Renal pelvis (tissue), 12 donors: ENCODE measurements at places on chromosomes 7 and 10. TPM values are rescaled to one million over a fixed set of nuclear protein-coding genes. Genes with fewer than 3 reads are reported as not detected.

- DNase-seq, result no peak
These were observed 124.0 kb upstream of the SAMD8 start for GRCh38 chr10:74987339-74988053.

DNA sequence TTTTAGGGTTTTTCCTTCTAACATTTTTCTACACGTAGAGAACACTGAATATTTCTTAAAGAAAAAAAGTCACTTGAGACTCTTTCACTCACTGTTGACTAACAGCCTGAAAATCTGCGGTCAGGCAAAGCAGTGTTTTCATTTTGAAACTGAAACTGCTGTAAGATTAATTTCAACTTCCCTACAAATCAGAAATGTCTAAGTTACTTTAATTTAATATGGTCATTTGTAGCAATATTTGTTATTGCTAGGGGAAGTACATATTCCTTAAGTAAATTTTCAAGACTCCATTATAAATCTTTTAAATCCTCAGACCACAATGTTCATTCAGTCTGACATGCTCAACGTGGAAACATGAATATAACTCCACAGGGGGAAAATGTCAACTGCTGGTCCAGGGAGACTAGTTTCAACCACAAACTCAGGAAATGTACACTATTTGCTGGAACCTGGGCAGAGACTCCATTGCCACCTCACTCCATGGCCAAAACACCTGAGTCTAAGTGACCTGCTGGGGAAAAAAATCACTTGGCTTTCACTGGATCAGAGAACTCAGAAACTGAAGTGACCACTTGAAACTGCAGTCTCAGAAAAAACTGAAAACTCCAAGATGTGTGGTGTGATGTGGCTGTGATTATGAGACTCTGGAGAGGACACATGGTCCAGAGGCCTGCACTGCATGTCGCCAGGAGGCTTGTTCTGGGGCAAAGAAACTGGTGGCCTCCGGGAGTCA is 161.2 kb downstream of the TAX1BP1 start:
- DNase-seq, result no peak

The AMPH gene
- 17.1 TPM for polyA plus RNA-seq

DNA sequence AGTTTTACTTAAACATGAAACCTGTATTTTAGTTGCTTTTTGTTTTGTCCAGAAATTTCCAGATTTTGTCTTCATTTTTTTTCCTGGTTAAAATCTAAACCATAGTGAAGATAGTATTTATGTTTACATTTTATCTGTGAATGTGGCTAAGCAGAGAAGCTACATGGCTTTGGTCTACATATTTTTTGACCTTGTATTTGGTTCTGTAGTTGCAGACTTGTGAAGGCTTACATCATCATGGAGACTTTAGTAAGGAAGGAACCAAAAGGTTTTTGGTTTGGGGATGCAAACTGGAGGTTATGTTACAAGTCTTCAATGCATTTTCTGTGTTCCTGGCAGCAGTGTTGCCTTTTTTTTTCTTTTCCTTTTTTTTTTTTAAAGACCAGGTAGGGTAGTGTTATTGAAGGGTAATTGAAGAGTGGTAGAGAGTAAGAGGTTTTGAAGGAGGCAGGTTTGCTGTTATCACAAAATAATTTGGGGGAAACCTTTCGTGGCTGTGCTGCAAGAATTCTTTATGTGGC is 30.9 kb upstream of the VDAC2 start:
- no peak for DNase-seq

- DNase-seq, result no peak
These were observed 175.3 kb upstream of the RHEB start for GRCh38 chr7:151694828-151695580.

- DNase-seq, result no peak
These were observed 52.2 kb downstream of the R3HCC1L start for GRCh38 chr10:98186681-98187080.

The SVOPL gene
- 3.6 TPM for polyA plus RNA-seq

GRCh38 chr10:115514895-115515294 is 421.7 kb downstream of the ATRNL1 start:
- no peak for DNase-seq

DNA sequence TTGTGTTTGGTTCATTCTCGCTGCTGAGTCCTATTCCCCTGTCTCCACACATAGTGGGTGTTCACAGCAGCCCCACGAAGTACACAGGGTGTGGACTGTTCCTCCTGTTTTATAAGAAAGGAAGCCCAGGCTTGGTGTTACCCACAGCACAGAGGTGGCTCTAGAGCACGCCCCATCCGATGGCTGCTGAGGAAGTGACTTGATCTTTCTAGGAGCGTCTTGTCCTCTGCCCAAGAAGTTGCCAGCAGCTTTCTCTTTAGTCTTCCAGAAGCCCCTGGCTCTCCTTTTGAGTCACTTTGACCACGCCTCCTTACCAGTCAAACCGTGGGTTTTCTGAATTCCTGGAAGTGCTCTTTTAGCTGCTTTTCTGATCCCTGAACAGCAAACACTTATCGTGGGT is 94.0 kb downstream of the GRK5 start:
- DNase-seq, result no peak

The PTPN20 gene
- polyA plus RNA-seq, result 3.1 TPM

DNA sequence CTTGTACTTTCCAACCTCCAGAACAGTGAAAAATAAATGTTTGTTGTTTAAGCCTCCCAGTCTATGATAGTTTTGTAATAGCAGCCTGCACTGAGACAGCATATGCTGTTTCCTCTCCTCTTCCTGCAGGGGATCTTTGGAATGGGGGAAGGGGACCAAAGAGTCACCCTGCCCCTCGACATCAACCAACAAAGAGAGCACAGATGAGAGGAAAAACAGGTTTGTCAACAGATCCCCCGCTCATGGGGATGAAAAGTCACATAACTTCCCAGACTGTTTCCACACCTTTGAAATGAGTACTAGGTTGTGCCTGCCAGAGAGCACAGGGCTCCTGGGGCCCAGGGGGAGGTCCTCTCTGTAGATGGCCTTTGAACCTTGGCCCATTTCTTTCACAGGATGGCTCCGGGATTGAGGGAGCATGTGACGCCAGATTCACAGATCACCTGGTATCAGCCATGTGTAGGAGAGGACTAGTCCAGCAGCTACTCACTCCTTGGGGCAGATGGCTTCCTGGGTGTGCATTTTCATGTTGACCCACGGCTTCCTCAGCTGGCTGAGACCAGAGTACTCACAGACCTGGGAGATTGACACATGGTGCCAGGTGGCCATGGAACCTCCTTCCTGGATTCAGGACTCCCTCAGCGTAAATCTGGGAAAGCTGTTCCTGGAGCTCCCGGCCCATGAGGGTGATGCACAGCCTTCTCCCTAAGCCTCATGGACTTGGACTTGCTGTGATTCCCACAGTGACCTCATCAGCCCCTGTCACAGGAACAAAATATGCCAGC is 125.6 kb downstream of the CXCL12 start:
- DNase-seq, result no peak

The CCL24 gene
- polyA plus RNA-seq, result not detected

DNA sequence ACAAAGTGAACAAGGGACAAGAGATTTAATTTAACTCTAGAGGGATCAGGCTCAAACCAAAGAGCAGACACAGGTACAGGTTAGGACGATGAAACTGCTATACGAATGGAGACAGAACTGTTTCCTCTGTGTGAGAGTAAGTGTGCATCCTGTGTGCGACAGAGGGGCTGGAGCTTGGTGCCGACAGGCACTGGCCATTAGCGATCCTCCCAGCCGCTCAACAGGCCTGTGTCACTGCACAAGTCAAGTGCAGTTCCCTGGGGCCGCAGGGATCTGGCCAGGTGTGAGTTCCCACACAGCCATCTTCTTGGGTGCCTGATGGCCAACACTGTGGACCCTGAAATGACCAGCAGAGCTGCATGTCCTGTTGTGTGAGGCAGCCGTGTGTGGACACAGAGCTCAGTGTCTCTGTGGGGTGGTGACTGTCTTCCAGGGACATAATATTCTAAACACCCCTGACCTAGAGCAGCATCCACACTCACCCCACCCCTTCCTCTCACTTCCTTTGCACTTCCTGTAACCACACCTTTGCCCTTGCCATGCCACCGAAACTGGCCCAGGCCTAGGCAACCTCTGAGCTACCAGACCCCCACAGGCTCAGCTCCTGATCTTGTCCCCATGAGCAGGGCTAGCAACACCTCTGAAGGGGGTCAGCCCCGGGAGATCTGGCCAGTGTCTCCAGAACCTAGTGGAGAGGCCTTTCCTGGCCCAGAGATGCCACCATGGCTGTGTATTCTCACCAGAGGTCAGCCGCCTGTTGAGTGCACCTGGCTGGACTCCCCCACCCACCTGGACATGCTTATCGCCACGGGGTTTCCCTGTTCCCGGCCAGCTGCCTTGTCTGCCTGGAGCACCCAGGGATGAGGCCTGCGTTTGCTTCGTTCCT is 11.7 kb upstream of the TBRG4 start:
- no peak for DNase-seq

DNA sequence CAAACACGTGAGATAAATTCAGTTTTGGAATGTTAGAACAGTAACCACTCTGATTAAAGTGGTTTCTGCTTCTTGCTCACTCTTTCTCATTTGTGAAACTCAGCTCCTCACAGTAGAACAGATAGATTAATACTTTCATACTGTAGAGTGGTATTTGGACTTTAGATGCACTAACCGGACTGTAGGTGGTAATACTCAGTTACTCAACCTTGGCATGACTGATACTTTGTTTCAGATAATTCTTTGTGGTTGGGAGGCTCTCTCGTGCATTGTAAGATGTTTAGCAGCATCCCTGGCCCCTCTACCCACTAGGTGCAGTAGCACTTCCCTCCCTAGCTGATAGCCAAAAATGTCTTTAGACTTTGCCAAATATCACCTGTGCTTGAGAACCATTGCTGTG is 37.6 kb downstream of the MCU start:
- no peak for DNase-seq

- DNase-seq, result no peak
These were observed 103.8 kb downstream of the PDGFA start for GRCh38 chr7:415646-416525.

- no peak for DNase-seq
These were observed 7.6 kb downstream of the ARL5B start for GRCh38 chr10:18666810-18667209.

GRCh38 chr10:23884670-23885069 is 324.3 kb upstream of the KIAA1217 start:
- no peak for DNase-seq

DNA sequence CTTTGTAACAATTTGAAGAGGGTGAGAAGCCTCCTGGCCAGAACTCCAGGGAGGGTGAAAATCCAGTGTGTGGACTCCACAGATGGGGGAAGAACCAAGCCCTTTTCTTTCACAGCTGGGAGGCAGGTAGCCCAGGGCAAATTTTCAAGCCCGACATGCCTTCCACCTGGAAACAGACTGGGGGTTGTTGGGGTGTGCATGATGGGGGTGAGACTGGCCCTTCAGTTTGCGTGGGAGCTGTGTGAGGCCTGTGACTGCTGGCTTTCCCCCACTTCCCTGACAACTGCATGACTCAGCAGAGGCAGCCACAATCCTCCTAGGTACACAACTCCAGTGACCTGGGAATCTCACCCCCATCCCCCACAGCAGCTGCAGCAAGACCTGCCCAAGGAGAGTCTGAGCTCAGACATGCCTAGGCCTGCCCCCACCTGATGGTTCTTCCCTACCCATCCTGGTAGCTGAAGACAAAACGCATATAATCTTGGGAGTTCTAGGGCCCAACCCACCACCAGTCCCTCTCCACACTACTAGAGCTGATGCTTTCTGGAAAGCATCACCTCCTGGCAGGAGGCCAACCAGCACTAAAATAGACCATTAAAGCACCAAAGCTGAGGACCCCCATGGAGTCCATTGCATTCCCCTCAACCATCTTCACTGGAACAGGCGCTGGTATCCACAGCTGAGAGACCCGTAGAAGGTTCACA is 445.4 kb downstream of the TFEC start:
- DNase-seq, result no peak

DNA sequence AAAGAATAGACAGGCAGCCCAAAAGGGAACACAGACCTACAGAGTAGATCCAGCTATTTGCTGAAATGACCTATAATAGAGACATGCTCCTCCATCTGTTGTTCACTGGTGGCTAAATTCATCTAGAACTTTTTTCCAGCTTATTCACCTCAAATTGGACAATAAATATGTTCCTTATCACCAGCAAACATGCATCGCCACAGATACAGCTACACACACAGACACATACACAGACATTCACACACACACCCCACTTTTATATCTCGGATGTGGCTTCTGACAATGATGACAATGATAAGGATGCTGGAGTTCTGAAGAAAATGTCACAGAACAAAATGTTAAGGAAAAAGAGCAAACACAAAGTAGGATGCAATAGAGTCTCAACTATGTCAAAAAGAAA is 175.4 kb downstream of the LSM5 start:
- no peak for DNase-seq

DNA sequence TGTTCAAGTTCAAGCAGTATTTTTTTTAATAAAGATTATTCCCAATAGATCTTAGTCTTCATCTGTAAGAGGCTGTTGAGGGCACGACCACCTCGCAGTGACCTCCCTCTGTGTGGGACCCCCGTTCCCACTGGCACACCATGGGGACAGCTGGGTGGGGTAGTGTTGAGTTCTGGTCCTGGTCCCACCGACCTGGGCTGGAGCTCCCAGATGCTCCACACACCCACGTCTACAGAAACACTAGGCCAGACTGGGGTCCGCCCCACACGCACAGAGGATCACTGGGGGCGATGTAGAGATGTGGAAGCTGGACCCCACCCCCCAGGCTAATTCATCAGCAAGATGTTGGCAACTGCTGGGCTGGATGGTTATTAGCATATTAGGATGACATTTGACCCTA is 623.6 kb downstream of the PTPRN2 start:
- DNase-seq, result no peak

DNA sequence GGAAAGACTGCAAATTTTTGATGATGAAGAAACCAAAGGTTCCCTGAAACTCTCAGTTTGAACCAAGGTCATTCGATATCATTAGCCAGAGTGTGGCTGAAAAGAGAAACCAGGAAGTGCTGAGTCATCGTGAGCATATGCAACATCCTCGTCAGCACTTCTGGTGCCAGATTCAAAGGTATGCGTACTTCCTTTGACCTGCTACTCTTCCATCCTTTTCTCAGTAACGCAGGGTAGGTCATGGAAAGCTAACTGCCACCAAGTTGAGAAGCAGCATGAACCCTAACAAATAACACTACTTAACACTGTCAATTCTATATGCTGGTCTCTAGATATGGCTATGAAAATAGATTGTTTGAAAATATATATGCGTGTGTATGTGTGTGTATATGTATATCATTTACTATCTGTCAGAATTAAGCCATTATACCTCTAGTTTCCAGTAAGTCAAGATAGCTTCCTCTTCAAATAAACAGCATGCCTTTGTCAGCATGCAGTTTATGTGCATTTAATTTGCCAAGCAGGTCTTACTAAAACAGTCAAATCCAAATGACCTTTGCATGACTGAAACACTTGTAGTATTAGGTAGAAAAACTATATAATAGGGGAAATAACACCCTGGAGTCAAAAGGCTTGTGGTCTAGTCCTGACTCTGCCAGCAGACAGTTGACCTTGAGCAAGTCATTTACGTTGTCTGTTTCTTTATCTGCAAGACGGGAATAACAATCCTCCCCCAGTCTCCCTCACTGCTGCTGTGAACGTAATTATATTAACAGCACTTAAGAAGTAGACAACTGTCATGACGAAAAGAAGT is 26.4 kb downstream of the CDK6 start:
- peak; percentile 58 for DNase-seq
